ENCODE measurements at places on chromosomes 6 and 20.

- DNase-seq, result no peak
Measured at GRCh38 chr6:44171899-44172546, 13.4 kb downstream of the CAPN11 start.

- no peak for DNase-seq
Measured at GRCh38 chr20:63471002-63471716, 1.3 kb downstream of the KCNQ2 start.

GRCh38 chr6:39268721-39269120, 39.4 kb upstream of the KCNK5 start:
- DNase-seq, result no peak

DNA sequence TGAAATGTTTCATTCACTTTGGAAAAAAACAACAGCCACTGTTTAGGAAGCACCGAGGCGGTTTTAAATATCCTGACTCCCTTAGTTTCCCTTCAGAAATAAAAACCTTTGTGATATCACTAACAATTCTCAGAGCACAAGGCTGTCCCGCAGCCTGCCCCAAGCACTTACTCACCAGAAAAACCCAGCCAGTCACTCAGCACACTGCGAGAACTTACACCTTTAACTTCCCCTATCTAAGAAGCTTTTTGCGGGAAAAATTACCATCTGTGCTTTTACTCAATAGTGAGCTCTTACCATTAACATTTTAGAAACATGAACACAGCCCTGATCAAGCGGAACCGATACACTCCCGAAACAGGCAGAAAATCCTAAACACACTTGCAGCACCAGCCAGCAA, 9.3 kb downstream of the ZBTB46 start:
- no peak for DNase-seq

- DNase-seq, result no peak
Measured at GRCh38 chr6:2940010-2940850, 31.1 kb downstream of the SERPINB6 start.

DNA sequence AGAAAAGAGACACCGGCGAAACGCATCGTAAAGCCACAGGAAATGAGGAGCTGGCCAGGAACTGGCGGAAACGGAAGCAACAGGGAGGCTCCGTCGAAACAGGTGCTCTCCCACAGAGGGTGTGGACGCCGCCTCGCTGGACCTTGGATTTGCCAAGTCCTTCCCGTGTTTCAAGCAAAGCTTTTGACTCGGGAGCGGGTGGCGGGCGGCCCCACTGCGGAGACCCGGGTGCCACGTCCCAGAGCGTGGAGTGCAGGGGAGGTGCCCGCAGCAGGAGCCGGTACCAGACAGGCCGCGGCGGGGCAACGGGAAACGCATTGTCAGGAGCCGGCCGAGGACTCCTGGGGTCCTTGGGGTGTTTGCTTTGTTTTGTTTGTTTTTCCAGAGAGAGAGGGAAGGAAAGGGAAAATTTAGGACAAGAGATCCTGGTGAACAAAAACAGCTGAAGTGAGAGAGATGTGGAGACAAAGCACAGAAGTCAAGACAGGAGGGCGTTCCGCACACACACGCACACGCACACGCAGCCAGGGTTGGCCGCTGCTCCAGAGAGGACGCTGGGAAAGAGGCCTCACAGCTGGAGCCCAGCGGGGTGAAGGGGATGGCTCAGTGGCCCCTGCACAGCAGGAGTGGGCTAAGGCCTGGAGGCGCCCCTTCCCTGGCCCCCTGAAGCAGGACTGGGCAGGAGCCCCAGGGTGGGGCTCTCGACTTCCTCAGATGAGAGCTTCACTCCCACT, 50.9 kb upstream of the CHRNA4 start:
- no peak for DNase-seq

GRCh38 chr6:118724211-118724610, 72.8 kb upstream of the CEP85L start:
- DNase-seq, result no peak

DNA sequence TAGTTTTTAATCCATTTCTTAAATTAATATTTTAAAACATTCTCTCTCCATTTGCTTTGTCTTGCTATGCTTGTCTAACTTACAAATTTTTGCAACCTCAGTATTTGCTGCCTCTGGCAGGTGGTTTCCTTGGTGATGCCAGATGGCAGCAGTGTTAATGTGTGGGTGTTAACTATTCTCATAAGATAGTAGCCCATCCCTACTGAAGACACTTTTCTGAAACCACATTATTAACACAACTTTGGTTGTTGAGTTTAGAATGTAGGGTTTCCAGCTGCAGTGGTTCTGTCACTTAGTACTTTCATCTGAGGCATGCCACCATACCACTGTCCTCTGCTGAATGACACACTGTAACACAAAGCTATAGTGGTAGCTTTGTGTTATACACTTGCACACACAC, 75.1 kb downstream of the MYO6 start:
- DNase-seq, result no peak

- no peak for DNase-seq
Measured at GRCh38 chr6:122170274-122170673, 229.2 kb upstream of the HSF2 start.

All from iPS DF 19.7 (cell line).